ENCODE measurements at places on chromosomes 6 and 20.

DNA sequence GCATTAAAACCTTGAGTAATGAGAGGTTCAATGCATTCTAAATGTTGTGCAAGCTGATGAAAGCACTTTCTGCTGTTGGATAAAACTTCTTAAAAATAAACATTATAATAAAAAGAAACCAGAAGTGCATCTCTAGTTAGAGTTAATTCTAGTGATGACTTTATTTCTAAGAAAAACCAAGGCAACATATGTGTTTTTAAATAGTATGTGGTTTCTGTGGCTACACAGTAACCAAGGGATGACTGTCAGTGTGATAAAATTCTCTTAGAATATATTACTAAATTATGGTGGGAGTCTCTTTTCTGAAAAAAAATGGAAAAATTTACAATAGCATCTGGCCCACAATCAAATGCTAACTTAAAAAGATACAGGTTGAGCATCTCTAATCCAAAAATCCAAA, 117.0 kb downstream of the ME1 start:
- DNase-seq, result no peak

GRCh38 chr6:138590796-138591709, 91.8 kb upstream of the NHSL1 start:
- DNase-seq, result peak; percentile 13

DNA sequence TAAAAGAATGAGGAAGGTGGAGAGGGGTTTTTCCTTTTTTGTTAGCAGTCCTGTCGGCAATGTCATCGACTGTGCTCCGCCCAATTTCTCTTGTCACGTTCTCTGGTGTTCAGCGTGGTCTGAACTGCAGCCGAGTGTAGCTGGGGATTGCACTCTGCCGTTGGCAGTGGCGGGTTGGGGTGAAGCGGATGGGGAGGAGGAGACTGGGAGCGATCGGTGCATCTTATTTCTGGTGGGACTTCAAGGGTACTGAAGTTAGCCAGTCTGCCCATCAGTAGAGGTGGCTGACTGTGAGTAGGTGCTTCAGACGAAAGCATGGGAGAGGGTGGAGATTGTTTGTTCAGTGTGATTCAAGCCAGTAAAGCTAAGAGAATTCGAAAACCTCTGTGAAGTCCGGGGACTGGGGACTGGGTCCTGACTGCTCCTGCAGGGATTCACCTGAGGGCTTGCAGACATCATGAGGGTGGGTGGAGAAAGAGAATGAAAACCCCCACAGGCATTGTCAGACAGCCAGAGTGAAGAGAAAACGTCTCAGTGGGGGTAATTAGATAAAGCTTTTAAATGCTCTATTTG, 5.1 kb downstream of the RREB1 start:
- peak; percentile 28 for DNase-seq

DNA sequence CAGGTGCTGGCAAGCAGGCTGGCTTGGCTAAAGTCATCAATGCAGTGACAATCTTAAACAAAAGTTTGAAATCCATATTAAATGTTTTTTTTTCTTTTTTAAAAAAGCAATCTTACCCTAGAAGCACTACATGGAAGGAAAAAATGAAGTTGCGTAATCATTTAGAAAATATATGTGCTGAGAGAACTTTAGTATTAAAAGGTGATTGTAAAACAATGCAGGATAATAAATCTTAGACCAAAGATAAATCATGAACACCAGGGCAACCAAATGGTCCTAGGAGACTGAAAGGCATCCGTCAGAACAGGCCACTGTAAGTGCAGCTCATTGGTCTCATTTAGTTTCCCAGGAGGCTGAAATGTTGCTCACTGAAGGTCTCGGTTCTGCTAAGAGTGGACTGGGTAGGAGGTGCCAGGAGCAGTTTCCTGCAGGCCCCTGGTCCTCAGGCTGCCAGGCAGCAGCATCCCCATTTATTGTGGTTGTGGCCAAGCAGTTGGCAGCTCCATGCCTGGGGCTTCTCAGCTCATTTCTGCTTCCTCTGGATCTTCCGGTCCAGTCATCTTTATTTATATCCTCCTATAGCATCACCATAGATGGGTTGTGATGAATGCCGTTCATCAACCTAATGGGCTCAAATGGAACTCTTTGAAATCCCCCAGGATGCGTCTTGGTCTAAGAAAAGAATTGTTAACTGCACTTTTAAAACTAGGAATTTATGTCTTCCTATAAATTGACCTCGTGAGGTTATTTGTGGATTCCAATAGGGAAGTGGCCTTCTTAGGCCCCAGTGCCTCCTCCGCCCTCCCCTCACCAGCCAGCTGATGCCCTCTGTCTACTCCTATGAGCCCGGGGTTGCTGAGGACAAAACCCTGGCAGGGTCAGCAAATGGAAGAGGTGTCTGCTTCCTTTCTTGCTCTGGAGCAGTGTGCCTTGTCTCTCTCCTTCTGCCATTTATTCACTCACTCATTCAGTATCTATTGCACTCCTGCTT, 269.0 kb downstream of the UST start:
- no peak for DNase-seq

- no peak for DNase-seq
These were observed 38.7 kb upstream of the ECI2 start for GRCh38 chr6:4174042-4174441.

- no peak for DNase-seq
These were observed 33.6 kb downstream of the GFOD1 start for GRCh38 chr6:13453771-13454251.

DNA sequence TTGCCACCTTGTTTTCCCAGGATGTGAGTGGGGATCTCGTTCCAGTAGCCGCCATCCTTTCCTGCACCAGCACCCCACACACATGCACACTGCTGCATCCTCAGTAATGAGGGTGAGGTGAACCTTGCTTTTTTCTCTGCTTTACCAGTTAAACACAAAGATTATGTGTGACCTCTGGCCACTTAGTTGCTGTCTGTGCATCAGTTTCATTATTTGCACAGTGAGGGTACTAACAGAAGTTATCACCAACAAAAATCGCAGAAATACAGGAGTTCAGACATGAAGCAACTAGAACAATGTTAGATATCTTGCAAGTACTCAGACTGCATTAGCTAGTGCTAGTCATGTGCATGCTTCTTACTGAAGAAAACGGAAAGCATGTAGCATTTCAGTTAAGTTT, 17.4 kb upstream of the DACT2 start:
- DNase-seq, result no peak

DNA sequence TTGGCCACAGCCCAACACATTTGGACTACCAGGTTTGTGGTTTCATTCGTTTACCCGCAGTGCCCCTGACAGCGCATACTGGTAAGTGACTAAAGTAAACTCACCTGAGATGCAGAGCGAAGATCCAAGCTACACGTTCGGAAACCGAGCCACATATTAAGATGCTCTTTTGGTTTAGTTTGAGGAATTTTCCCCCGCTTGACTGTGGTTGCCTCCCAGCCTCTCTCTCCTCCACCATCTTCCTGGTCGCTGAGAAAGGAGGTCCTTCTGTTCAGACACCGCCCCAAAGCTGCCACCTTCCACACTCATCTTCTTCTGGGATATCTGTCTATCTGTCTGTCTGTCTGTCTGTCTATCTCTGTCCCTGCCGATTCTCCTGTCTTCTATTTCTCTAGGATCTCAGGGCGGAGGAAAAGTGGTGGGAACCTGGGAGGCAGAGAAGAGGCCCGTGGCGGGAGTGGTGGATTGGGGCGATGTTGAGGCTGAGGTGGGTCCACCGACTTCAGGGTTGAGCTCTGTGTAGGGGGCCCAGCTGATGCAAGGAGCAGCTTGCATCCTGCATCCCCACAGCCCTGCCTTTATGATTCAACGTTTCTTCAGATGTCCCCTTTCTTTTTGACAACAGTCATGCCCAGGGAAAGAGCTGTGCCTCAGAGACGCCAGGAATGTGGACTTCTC, 196.9 kb upstream of the ZNF184 start:
- no peak for DNase-seq

- no peak for DNase-seq
These were observed 84.0 kb upstream of the SLC22A16 start for GRCh38 chr6:110560239-110561007.

GRCh38 chr20:63707558-63708300, at the start of the genes ARFRP1 and ZGPAT:
ARFRP1 (minus strand) TSS chr20:63707976; CDS start chr20:63707091, 885 bp downstream.
ZGPAT (plus strand) TSS chr20:63708039; CDS start chr20:63708581, 542 bp downstream.
- peak; percentile 64 for DNase-seq

GRCh38 chr6:167150941-167151549, 6.7 kb downstream of the GPR31 start:
- no peak for DNase-seq

DNA sequence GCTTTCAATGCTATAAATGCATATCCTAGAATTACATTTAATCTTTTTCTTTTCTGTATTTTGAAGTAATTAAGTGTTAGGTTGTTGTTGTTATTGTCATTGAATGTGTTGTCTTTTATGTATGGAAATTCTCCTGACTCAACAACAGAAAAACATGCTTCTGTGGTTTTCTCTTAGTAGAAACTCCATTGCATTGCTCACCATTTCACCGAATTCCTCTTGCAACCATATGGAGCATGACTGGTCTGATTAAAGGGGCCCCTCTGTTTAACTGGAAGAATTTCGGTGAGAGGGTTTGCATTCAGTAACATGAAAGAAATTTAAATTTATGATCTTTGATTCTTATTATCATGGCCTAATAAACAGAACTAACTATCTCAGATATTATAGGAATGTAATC, 454.3 kb upstream of the JARID2 start:
- no peak for DNase-seq

GRCh38 chr6:37551867-37552266, 52.2 kb upstream of the CCDC167 start:
- no peak for DNase-seq

- no peak for DNase-seq
These were observed 117.8 kb upstream of the SUPT3H start for GRCh38 chr6:45495429-45496084.

- no peak for DNase-seq
These were observed 35.5 kb downstream of the SESN1 start for GRCh38 chr6:109059153-109059552.

DNA sequence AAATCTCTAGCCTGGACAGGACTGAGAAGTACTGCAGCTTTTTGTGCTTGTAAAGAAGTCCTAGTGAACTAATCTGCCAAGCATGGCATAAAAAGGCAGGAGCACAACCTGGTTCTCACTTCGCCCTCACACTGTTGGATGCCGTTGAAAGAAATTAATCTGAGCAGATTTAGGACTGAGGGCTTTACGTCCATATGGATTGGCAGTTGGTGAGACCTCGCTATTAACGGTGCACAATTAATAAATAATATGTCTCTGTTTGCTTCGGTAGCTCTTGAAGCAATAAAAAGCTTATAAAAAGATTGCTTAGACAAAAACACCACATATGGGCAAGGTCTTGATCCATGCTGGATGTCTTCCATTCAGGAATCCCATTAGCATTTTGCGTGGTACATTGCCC, 185.6 kb upstream of the EPHA7 start:
- no peak for DNase-seq

DNA sequence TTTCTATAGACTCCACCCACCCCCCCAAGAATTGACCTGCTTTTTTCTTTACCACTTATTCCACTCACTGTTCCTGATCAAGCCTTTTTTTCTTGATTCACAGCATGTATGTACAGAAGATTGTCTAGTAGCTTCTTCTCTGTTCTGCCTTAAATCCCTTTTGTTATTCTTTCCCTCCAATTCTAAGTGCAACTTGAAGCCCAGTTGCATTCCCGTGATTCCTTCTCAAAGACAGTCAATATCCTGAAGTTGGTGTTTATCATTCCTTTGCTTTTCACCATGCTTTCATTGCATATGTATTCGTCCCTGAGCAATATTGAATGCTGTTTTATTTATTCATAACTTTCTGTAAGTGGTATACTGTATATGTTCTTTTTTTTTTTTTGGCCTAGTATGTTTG, 21.0 kb downstream of the XRN2 start:
- DNase-seq, result no peak

- DNase-seq, result no peak
These were observed 86.3 kb downstream of the SOD2 start for GRCh38 chr6:159606786-159607185.

GRCh38 chr20:43821795-43822194, 92.9 kb upstream of the TOX2 start:
- DNase-seq, result no peak

GRCh38 chr6:150632785-150633485, 33.2 kb downstream of the PLEKHG1 start:
- DNase-seq, result no peak

DNA sequence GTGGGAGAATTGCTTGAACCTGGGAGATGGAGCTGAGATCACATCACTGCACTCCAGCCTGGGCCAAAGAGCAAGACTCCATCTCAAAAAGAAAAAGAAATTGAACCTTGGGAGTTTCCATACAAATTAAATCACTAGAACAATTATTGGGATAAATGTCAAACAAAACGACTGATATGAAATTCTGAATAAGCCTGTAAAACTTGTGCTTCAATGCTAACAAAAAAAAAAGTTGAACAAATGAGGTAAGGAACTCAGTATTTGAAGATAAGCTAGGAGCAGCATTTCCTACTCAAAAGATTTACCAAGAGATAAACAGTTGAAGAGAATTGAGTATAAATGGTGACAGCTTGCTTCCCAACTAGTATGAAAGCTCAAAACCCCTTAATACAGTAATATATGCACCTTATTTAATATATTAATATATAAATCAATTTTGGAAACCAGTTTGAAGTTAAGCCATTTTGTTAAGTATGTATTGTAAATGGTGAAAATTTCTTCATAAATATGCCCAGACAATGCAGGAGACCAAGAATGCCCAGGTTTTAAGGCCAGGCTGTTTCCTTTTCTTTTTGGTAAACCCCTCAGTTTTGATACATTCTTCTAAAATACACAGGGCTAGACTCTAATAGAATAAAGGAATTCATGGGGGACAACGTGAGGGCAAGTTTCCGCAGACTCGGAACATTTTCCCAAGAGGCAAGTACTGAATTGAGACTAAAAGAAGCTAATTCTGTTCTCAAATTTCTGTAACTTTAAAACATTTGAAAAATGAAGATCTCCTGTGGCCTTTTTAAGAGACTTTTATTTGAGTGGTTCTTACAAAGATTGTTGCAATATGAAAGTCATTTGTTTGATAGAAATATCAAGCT, 3.9 kb downstream of the ROMO1 start:
- DNase-seq, result no peak

DNA sequence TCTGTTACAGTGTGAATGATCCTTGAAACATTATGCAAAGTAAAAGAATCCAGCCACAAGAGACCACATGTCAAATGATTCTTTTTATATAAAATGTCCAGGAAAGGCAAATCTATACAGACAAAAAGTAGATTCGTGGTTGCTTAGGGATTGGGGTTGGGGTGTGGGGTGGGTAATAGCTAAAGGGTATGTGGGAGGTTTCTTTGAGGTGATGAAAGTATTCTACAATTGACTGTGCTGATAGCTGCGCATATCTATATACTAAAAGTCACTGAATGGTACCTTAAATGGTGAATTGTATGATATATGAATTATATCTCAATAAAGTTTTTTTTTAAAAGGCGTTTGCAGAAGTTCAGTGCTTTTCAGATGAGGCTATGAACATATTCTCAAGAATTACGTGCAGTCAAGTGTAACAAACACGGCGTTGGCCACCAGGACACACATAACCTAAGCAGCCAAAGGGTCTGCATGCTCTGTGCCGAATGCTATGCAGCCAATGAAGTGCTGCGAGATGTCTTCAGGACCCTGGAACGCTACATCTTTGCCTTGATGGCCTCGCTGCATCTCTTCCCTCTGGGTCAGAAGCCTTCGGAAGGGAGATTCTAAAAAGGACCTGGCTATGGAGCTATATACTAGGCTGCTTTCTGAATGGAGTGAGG, 96.9 kb downstream of the SCML4 start:
- DNase-seq, result no peak

Measured in effector CD8-positive, alpha-beta T cell (primary cell).